ENCODE measurements at places on chromosomes 4 and X. TPM values are rescaled to one million over a fixed set of nuclear protein-coding genes. Genes with fewer than 3 reads are reported as not detected.

AREG gene
- total RNA-seq = not detected

GUCY1A1 gene
- 0.24 TPM for total RNA-seq

AFF2 gene
- total RNA-seq = 0.13 TPM

ZNF732 gene
- total RNA-seq = not detected

IL15 gene
- total RNA-seq = 0.91 TPM

SSX5 gene
- not detected for total RNA-seq

DNA sequence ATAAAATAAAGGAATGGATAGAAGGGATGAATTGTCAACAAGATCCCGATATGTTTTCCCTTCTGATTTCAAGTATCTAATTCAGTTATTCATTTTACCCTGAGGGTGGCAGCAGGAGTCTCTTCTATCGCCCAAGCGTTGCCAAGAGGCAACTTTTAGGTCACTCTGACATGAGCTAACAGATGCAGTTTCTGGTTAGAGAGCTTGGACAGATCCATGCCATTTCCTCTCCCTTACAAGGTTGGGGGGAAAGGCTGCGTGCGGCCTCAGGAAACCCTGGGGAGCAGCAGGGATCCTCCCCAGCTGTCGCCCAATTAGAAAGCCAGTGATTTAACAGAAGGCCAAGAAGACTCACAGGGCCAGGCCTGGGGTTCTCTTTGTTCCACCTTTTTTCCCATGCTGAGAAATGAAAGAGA, 35.3 kb upstream of the WAS start:
- no peaks in the 10 kb centered on the region for H3K36me3 ChIP-seq
- H3K4me1 ChIP-seq = peaks cover 5% of the 10 kb centered on the region
- H3K4me3 ChIP-seq = no peak overlapping the region
- peak; percentile 46 for DNase-seq
- no peaks in the 10 kb centered on the region for H3K27me3 ChIP-seq

GRCh38 chr4:23040539-23040938, 347.8 kb downstream of the GBA3 start:
- H3K4me1 ChIP-seq = no peaks in the 10 kb centered on the region
- no peak overlapping the region for H3K4me3 ChIP-seq
- H3K36me3 ChIP-seq = no peaks in the 10 kb centered on the region
- no peak for DNase-seq
- H3K27me3 ChIP-seq = no peaks in the 10 kb centered on the region

DNA sequence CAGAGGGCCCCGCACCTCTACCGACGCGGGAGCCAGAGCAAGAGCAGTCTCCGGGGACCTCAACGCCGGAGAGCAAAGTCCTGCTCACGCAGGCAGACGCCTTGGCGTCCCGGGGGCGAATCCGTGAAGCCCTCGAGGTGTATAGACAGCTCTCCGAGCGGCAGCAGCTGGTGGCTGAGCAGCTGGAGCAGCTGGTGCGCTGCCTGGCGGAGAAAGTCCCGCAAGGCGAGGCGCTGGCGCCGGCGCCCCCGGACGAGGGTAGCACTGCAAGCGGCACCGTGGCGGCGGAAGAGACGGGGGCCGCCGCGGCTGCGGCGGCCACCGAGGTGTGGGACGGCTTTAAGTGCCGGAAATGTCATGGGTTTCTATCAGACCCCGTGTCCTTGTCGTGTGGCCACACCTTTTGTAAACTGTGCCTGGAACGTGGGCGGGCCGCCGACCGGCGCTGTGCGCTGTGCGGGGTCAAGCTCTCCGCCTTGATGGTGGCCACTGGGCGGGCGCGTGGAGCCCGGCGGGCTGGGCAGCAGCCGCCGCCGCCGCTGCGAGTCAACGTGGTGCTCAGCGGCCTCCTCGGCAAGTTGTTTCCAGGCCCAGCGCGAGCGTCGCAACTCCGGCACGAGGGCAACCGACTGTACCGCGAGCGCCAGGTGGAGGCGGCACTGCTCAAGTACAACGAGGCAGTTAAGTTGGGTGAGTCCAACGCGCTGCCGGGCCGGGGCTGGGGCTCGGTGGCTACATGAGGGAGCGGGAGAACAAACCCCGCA, 672 bp downstream of the LONRF3 start:
- peak overlapping the region; percentile 70 for H3K4me3 ChIP-seq
- peak; percentile 49 for DNase-seq
- peaks cover 39% of the 10 kb centered on the region for H3K27me3 ChIP-seq
- peak overlapping the region; percentile 77 for H3K27ac ChIP-seq

GRCh38 chr4:78510681-78511080, 40.9 kb upstream of the ANXA3 start:
- H3K4me3 ChIP-seq = no peak overlapping the region
- H3K27ac ChIP-seq = no peak overlapping the region
- peaks cover under 1% of the 10 kb centered on the region for H3K27me3 ChIP-seq

DNA sequence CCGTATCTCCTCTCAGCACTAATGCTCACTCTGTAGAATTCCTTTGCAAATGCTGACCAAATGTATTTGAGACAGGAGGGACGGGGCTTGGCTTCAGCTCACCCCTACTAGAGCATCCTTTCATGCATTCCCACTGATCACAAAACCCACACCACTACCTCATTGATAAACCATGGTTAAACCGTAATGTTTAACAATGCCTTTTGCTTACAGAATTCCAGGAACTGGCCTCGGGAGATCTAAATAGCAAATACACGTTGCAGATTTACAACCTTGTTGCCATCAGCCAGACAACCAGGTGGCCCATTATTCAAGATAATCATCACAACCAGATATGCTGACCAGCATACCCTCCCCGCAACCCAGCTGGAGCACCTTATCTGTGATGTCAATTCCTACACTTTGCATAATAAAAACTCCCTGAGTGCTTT, 391.9 kb downstream of the KCTD8 start:
- H3K27ac ChIP-seq = no peak overlapping the region
- no peaks in the 10 kb centered on the region for H3K4me1 ChIP-seq
- DNase-seq = no peak
- H3K4me3 ChIP-seq = no peak overlapping the region
- no peaks in the 10 kb centered on the region for H3K27me3 ChIP-seq

DNA sequence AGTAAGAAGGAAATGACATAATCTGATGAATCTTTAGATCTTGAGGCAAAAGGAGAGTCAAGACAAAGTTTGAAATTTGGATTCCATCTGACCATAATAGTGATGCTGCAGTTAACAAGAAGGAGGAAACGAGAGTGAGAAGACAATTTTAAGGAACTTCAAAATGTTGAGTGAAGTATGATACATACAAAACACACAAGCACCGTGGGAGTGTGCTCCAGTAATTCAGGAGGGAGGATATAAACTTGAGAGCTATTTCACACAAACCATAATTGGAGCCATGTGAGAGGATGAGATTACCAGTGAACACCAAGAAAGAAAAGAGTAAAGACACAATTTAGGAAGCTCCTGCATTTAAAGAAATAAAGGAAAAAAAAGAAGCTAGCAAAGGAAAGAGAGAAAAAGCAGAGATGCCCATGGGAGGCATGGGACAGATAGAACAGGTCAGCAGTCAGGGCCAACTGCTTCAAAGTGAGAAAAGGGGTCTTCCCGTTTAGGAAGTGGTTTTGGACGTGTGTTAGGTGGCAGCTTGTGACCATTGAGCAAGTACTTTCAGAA, 150.7 kb upstream of the SLC7A11 start:
- no peaks in the 10 kb centered on the region for H3K27me3 ChIP-seq
- no peak for DNase-seq
- H3K27ac ChIP-seq = no peak overlapping the region
- H3K4me1 ChIP-seq = no peaks in the 10 kb centered on the region
- no peak overlapping the region for H3K4me3 ChIP-seq

GRCh38 chrX:12978205-12979025, 3.5 kb downstream of the TMSB4X start:
- H3K4me3 ChIP-seq = peak overlapping the region; percentile 95
- H3K36me3 ChIP-seq = peaks cover 49% of the 10 kb centered on the region
- DNase-seq = peak; percentile 82
- peak overlapping the region; percentile 98 for H3K27ac ChIP-seq

DNA sequence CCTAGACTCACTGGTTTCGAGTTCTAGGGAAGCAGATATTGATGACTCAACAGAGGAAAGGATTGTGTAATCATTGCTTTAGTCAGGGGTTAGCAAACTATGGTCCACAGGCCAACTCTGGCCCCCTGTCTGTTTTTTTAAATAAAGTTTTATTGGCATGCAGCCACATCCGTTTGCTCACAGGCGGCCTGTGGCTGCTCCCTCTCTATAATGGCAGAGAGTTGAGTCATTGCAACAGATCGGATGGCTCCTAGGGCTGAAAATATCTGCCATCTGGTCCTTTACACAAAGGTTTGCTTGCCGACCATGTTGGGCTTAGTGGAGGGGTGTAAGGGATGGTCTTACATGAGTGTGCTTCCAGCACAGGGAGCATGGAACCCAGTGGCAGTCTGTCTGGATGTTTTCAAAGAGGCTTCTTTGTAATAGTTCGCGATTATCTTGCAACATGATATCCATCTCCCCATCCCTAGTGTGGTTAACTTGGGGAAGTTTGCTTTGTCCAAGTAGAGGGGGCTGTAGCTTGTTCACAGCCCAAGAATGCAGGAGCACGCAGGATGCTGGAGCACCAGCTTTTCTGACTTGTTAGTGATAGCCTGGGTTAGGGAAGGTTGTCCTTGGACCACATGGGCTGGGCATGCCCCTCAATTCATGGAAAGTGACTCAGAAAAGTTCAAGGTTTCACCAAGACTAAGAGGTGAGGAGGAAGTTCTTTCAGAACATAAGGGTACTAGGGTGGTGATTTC, 59.3 kb upstream of the CLDN34 start:
- H3K27me3 ChIP-seq = peaks cover 8% of the 10 kb centered on the region
- H3K4me1 ChIP-seq = no peaks in the 10 kb centered on the region
- H3K27ac ChIP-seq = no peak overlapping the region

DNA sequence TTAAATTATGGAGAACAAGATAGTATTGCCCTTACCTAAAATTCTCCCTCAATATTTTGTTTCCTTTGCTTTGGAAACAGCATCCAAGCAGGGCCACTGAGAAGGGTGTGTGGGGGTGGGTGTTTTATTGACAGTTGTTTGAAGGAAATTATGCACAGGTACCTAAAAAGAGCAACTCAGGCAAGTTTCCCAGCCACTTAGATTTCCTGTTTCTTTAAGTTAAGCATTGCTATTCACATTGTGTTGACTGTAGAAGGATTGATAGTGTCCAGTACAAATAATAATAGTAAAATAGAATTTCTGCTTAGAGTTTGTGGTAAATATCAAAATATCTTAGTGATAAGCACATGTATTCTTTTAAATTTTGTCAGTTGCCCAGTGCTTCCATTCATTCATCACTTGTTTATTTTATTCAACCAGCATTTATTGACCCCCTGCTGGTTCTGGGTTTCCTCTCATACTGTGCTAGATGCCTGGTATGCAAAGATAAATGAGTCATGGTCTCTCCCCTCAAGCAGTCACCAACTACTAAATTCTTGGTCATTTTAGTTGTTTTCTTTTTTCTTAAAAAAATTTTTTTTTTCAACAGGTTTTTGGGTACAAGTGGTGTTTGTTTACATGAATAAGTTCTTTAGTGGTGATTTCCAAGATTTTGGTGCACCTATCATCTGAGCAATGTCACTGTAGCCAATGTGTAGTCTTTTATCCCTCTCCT, 50.0 kb downstream of the GALNT7 start:
- no peaks in the 10 kb centered on the region for H3K36me3 ChIP-seq
- H3K4me1 ChIP-seq = peaks cover 4% of the 10 kb centered on the region
- DNase-seq = no peak
- H3K27me3 ChIP-seq = no peaks in the 10 kb centered on the region
- H3K27ac ChIP-seq = no peak overlapping the region
